ENCODE measurements at places on chromosomes 6 and 20. TPM values are rescaled to one million over a fixed set of nuclear protein-coding genes. Genes with fewer than 3 reads are reported as not detected.

DNA sequence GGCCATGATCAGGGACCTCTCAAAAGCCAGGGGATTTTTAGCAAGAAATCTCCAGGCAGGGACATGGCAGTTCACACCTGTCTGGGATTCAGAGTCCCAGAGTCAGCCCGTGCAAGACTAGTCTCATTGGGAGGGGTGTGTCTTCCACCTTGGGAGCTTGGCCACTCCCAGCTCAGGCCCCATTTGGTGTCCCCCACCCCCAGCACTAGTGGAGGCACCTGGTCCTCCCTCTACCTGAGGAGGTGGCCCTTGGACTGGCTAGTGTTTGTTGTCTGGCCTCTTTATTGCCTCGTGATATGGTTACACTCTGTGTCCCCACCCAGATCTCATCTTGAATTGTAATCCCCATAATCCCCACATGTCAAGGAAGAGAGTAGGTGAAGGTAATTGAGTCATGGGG is 140.8 kb upstream of the PHACTR3 start:
- no peak for DNase-seq

GRCh38 chr6:75852721-75853120 is 103.7 kb downstream of the MYO6 start:
- DNase-seq, result no peak

DNA sequence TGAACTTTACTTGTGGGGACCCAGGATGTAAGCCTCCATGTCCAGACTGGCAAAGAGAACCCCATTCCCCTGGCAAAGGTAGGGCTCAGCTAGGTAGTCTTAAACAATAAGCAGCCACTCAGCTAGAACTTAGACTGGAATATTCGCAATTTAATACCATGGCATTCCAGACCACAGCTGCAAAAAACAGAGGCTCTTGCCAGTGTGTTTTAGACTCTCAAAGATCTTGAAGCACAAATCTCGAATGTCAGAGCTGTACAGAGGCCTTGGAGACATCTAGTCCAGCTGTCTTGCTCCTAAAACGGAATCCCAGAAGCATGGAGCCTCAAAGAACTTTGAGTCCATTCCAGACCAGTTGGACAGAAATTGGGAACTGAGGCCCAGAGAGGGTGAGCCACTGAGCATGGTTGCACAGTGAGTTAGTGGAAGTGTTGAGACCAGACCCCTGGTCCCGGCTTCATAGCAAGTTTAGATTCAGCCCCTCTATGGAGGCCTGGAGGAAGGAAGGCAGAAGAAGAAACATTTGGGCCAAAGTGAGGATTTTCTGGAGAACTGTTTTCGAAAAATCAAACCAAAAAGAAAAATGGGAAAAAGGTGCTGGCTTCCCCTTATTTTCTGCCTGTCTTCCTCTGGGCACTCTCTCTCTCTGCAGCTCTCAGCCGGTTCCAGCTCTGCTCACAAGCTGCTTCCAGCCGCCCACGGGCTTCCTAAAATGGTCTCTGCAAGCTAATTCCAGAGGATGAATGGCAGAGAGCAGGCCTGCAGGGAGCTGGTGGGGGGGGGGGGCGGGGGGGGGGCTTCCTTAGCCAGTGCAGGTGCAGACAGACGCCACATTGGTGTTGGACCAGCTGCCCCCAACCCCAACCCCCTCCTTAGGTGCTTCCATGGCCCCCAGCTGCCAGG is 32.4 kb downstream of the AAR2 start:
- DNase-seq, result peak; percentile 9

DNA sequence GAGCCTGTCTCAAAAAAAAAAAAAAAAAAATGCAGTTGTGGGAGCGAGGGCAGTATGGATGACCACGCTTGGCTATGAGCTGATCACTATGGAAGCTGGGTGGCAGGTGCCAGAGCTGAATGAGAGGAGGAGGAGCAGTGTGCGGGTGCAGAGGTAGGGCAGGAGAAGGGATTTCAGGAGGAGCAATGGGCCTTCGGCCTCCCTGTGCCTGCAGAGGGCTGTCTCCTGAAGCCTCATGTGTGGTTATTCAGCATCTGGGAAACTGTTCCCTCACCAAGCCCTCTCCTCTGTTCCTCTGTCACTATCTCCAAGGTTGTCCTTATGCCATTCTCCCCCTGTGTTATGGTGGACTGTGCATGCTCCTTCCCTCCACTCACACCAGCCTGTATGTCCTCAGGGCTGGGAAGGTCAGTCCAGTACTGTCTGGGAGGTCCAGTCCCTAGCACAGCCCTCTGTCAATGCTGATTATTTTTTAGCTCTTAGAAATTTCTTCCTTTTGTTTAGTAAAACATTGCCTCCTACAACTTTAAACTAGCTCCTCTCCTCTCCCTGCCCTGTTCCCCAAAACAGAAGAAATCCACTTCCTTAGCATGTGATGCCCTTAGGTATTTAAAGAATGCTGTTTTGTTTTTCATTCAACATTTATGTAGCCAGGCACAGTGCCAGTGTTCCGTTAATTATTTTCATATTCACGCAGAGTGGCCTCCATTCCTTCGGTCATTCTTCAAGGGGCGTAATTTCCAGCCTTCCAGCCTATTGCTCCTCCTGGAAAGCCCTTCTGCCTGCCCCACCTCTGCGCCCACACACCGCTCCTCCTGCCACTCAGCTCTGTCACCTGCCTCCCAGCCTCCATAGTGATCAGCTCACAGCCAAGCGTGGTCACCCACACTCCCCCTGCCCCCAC is 48.9 kb downstream of the CNBD2 start:
- no peak for DNase-seq

Gene CNKSR3
- polyA plus RNA-seq, result 1.1 TPM

Gene OR2H2
- not detected for polyA plus RNA-seq

Gene HLA-DQB2
- not detected for polyA plus RNA-seq

Gene SRSF6
- polyA plus RNA-seq, result 26.7 TPM

Gene LAMP5
- polyA plus RNA-seq, result not detected

Data from psoas muscle (tissue), 8 donors.